ENCODE measurements at places on chromosomes 4 and X.

- peak; percentile 36 for DNase-seq
Measured at GRCh38 chr4:150679765-150680343, 97.9 kb downstream of the MAB21L2 start.

GRCh38 chr4:147078875-147079658, 133.4 kb upstream of the TTC29 start:
- DNase-seq = peak; percentile 50

- DNase-seq = peak; percentile 67
Measured at GRCh38 chrX:64206556-64207162, 1.2 kb upstream of the AMER1 start.

GRCh38 chrX:152912106-152912505, 14.2 kb downstream of the ZNF185 start:
- no peak for DNase-seq

DNA sequence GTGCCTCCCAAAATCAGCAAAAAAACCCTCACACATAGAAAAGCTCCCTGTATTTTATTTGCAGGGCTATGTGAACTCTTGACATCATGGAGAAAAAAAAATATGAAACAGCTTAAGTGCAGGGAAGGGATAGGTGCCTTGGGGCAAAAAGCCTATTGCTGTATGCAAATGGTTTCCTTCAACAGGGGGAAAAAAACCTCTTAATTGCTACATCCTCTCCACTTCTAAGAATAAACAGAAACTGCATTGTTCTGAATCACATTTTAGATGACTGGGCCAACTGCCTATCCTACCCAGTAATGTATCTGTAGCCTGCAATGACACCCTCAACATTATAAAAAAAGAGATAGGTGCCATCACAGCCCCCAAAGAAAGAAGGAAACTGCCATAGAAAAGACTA, 229.4 kb upstream of the GALNTL6 start:
- DNase-seq = no peak

DNA sequence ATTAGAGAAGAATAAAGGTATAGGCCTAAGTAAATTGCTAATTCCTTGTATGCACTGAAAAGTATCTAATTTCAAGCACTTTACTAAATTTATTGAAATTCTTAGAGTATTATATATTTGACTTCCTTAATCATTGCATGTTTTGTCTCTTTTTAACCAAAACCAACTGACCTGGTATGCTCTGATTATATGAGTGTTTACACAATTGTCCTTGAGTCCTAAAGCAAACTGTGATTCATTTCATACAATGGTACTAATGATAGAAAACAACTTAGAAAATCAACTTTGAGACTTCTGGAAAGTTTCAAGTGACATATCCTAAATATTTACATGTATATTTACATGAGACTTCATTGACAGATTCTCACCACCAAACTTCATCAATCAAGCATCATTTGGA, 1177.1 kb downstream of the ADGRL3 start:
- no peak for DNase-seq

DNA sequence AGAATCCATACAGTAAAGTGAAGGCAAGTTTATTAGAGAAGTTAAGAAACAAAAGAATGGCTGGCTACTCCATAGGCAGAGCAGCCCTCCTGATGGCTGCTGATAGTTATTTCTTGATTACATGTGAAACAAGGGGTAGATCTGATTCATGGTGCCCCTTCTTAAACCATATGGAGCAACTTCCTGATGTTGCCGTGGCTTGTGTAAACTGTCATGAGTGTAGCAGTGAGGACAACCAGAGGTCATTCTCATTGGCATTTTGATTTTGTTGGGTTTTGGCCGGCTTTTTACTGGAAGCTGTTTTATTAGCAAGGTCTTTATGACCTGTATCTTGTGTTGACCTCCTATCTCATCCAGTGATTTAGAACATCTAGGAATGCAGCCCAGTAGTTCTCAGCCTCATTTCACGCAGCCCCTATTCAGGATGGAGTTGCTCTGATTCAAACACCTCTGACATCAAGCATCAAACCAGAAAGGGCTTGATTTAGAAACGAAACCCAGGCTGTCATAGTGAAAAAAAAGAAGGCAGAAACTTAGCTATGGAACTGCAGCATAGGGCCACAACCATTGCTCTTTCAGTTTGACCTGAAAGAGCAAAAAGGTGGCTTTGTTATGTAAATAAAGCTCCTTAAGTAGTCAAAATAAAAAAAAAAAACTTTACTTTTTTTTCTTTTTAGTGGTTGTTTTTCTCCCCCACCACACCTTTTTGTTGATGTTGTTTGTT, 37.8 kb downstream of the SPCS3 start:
- DNase-seq = no peak

DNA sequence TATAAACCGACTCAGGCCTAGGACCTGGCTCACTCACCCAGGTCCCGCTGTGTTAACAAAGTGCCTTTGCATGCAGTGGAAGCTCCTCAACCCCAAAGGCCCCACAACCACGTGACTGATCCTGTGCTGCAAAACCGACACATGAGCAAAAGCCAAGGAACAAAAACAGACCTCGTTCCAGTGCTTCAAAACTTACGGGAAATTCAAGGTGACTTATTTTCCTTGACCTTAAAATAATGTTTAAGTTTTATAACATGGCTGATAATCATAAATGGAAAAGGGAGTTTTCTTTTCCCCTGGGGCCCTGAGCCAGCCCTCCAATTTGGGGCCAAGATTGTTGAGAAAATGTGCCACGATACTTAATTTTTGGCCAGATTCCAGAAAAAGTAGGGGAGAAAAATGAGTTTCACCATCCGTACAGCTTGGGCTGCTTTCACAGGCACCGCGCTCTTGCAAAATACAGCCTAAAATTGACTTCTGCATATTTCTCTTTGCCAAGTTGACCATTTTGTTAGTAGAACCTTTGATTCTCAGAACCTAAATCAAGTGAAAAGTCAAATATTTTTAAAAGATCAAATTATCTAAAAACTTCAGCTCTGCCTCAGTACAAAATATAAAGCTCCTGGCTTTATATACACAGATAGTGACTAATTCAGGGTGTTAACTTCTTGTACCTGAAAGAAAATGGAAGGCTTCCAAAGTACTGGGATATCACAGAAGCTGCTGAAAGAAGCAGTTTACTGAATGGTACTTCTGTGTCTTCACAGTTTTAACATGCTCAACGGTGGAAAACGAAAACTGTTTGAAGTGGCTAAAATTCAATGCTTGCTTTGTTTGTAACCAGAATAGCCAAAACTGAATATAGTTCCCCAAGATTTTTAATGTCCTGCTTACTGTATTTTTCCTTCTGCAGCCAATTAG, 93.8 kb downstream of the APBB2 start:
- no peak for DNase-seq

DNA sequence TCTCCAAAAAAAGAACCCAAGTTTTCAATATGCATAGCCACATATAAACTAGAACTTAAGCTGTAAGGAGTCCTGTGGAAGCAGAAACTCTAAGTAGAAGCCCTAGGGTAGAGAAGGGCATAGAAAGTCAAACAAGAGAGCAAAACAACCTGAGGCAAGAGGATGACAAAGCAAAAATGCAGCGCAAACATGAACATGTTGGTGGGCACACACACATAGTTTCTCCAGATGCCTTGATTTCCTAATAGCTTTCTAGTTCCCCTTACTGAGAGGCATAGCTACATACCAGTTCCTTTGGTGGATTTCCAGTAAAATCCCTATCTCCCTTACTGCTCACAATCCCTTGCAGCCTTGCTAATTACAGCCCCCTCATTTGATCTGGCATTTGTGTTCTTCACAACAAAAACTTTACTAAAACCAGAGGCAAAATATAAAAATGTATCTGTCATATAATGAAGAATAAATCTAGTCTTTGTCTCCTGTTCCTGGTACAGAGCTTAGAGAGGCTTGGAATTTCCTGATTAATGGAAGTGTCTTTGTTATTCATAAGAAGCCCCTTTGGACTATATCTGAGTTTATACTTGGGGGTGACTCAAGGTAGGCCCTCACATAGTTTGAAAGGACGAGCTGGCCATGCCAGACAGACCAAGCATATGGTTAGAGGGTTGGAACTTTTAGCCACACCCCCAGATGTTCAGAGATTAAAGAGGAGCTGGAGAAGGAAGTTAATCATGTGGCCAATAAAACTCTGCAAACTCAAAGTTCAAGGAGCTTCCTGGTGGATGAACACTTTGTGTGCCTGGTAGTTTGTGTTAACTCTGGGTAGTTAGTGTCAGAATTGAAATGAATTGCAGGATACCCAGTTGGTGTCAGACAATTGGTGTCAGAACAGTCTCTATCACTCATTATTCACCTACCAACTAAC, 52.7 kb upstream of the ZCCHC13 start:
- DNase-seq = peak; percentile 76

DNA sequence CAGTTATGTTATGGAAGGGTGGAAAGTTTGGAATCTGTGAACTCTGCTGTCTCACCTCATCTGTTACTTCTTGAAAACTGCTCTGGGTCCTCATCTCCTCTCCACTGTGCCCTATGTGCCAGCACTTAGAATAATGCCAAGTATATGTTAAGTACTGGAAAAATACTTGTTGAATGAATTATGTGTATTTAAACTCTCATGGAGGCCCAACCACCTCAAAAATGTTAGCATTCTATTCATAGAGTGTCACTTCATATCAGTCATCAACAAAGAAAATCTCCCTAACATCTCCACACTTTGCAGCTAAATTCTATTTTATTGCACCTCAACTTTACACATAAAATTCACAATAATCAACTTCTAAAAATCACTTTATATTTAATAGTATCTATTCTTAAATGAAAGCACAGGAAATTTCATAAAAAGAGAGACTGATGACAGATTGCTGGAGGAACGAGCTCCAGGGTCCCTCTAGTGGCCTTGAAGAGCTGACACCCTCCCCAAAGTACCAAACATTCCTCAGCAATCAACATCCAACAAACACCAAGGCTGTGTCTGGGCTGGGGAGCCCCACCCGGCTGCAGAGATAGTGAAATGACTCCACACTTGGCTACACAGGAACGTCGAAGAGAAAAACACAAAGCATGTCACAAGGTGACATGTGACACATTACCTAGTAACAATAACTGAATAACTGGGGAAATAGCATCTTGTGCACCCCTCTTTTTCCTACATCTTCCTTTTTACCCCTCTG, 45.8 kb downstream of the SLC39A8 start:
- peak; percentile 82 for DNase-seq
